Esophagus mucosa (tissue), 1 donor: ENCODE measurements at places on chromosomes 3 and 15. TPM values are rescaled to one million over a fixed set of nuclear protein-coding genes. Genes with fewer than 3 reads are reported as not detected.

PIGZ gene
- total RNA-seq = 3.7 TPM

AGBL1 gene
- total RNA-seq = not detected

NR2E3 gene
- total RNA-seq = 0.56 TPM

FAM3D gene
- total RNA-seq = 134 TPM

EPHA6 gene
- total RNA-seq = 1.1 TPM

KNG1 gene
- total RNA-seq = not detected

DCP1A gene
- total RNA-seq = 11.3 TPM

MLF1 gene
- total RNA-seq = 2.6 TPM

GCNT3 gene
- 11.4 TPM for total RNA-seq

SNTN gene
- total RNA-seq = not detected

TUSC7 gene
- not detected for total RNA-seq

DNA sequence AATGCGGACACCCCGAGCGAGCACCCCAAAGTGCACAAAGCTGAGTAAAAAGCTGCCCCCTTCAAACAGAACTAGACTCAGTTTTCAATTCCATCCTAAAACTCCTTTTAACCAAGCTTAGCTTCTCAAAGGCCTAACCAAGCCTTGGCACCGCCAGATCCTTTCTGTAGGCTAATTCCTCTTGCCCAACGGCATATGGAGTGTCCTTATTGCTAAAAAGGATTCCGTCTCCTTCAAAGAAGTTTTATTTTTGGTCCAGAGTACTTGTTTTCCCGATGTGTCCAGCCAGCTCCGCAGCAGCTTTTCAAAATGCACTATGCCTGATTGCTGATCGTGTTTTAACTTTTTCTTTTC lies 5.3 kb downstream of the BHLHE40 start:
- ATAC-seq = no peak

GRCh38 chr15:22227411-22228100 lies 147.2 kb downstream of the OR4M2 start:
- no peak for ATAC-seq

DNA sequence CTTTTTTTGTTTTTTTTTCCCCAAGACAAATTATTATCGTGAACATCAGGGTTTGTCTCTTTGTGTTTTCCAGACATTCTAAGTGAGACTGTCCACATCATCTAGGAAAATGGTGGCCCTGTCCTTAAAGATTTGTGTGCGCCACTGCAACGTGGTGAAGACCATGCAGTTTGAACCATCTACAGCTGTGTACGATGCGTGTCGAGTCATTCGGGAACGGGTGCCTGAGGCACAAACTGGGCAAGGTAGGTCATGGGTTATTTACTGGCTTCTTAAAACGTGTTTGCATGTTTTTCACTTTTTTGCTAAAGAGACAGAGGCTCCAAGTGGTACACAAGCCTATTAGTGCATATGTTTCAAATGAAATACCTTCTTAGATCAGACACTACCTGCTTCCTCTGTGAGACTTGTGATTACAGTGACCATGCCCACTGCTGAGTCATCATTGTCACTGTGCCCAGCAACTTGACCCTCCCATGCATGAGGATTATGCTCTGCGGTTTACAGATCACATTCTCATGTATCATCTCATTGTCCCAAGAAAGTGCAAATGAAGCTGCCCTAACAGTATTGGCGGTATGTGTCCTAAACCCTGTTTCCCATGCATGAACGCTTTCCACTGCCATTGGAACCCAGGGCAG lies 395.2 kb upstream of the TPM1 start:
- peak; percentile 92 for ATAC-seq

DNA sequence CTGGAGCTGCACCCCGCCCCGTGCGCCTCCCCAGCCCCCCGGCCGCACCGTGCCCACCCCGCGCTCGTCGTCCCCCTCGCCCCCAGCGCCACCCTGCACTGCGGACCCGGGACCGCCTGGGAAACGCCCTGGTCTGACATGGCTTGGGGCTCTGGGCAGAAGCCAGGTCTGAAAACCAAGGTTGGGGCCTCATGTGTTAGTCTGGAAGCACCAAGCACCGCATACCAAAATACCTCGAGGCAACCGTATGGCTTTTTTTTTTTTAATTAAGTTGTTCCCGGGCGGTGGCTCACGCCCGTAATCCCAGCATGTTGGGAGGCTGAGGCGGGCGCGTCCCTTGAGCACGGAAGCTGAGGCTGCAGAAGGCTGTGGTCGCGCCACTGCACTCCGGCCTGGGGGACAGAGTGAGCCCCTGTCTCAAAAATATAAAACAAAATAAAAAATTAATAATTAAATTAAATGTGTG lies 91.5 kb upstream of the CHD2 start:
- ATAC-seq = peak; percentile 13

DNA sequence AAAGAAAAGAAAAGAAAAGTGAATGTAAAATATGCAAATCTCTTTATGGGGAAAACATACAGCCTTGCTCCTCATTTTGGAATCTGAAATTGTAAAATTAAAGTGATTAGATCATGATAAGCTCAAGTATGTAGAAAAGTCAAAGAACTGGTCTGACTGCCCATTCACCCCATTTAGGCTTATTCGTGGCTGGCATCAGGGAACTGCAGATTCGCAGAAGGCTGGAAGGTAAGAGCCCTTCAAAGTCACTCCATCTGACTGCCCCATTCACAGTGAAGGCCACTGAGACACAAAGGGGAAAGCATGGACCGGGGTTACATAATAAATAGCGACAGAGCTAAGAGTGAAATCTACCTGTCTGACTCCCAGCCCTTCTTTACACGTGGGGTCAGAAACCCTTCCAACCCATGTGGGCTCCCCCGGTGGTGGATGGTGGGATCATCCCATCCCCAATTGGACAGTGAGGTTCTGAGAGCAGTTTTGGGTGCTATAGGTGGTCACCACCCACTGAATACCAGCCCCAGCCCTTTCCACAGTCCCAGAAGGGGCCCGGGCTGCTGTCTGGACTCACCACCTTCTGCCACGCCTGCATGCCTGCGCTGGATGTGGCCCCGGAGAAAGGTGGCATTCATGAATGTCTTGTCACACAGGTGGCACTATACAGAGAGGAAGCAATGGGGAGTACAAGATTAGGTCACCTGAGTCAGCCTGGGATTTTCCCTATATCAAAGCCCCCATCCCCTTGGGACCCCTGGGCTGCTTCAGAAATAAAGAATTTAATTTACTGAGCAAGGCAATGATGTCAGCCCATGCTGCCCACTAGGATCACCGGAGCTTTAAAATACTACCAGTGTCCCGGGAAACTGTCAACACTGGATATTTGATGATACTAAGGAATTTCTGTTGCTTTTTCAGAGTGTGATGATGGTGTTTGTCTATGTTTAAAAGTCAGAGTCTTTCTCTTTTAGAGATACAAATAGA lies 17.9 kb downstream of the DZIP1L start:
- ATAC-seq = no peak

GRCh38 chr3:112734171-112734570 lies 93.2 kb upstream of the CCDC80 start:
- peak; percentile 55 for ATAC-seq

- no peak for ATAC-seq
Measured at GRCh38 chr3:16132928-16133327, 41.6 kb upstream of the GALNT15 start.

DNA sequence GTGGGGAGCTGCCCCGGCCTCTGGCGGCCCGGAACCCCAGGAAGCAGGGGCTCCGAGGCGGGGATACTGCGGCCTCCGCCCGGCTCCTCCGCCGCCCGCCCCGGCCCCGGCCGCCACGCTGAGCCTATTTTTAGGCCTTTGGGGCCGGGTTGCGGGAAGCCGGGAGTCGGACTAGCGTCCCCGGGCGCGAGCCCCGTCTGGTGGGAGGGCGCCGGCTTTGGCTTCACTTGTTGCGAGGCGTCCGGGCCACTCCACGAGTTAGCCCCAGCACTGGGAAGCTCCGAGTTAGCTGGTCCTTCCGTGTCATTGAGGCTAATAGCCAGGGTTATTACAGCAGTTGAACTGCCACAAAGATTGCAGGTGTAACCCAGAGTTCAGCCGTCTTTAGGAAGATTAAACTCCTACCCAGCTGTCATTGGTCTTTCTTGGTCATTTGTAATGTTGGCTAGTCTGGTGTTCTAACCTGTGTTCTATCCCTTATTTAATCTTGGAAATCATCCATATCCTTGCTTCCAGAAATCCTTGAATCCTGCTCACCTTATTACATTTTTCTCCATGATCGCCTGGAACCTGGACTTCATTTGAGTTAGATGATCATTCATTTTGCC lies 791 bp downstream of the GYG1 start:
- ATAC-seq = peak; percentile 51

DNA sequence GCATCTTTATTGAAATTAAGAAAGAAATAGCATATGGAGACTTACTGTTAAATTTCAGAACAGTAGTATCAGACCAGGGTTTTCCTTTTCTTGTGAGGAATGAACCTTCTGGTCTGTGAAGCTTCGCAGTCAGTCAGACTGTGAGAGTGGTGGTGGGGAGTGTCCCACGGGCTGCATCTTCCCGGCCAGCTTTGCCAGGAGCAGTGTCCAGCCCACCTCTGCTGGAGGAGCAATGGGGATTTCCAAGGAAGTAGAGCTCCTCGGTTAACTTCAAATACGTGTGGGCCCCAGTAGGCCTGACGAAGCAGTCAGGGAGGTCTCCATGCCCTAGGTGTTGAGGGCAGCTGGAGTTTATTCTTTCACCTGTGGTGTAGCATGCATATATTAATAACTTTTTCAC lies 40.9 kb upstream of the FBXL22 start:
- ATAC-seq = no peak

DNA sequence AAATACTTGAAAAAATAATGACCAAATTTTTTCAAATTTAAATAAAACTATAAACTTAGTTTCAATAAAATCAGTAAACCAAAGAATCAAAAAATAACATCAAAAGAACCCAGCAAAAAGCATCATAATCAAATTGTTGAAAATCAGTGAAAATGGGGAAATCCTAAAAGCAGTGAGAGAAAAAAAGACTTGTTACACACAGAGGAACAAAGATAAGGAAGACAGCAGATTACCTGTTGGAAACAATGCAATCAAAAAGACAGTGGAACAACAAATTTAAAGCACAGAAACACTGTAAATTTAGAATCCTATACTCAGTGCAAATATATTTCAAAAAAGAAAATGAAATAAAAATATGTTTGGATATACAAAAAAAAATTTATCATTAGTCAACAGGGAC lies 156.2 kb upstream of the LMCD1 start:
- ATAC-seq = no peak

DNA sequence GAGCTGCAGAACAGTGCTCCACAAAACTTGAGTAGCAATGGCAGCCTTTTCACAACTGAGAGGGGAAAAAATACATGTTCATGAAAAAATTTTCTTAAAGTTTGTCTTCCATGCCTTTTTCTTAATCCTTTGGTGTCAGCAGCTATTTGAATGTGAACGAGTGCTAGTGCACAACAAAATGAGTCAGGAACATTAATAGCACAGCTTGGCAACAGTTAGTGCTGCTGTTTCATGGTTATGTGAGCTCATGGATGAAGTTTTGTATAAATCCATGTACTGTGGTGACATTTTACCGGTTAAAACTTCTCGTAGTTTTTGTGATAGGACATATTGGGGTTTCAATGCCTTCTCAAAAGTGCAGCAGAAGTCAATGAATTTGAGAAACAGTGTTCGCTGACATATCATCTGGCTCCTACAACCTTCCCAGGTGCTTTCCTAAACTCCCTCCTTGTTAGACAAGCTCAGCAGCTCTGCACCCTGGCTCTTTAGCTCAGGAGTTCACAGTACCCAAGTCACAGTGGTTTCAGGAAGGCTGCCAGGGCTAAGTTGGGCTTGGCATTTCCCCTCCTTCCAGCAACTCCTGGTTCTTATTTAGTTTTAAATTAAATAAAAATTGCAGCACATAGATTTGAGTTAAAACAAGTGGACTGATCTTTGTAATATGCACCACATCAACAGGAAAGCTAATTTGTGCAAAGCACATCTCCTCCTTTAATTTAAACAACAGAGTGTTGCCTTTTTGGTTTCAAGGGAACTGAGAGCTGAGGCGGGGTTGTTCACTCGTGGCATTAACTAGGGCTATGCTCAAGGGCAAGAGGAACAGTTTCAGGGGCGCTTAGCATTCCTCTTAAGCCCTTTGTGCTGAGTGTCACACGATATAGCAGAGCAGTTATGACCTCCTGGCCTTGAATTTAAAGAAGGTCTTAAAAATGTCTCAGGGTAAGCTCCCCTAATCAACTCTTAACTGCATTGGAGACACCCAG lies 362.8 kb downstream of the CHST2 start:
- peak; percentile 48 for ATAC-seq

GRCh38 chr15:29939404-29939803 lies 117.1 kb upstream of the TJP1 start:
- peak; percentile 52 for ATAC-seq

- ATAC-seq = no peak
Measured at GRCh38 chr15:75229191-75230015, 27.7 kb downstream of the C15orf39 start.

DNA sequence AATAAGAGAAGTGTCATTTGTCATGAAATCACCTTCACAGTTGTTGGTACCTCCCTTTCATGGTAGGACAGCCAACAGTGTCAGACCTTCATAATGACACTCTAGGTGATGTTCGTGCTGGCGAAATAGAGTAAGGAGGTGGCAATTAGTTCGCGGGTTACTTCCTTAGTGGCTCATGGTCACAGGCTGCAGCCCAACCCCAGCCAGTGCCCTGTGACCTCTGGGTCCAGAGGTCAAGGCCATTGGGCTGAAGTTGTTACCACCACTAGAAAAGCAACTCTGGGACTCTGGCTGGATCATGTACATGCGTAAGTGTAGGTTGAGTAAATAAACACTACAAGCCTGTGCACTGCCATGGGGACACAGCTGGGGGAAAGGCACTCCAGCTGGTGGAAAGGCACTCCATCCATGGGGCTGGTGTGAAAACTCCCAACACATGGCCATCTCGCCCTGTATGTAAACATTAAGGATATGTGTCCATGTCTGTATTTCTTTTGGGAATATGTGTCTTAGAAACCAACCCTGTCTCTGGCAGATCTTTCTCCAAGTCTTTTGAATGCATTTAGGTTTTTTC lies 106.7 kb downstream of the RYK start:
- peak; percentile 20 for ATAC-seq

GRCh38 chr15:98163319-98164045 lies 203.0 kb downstream of the ARRDC4 start:
- ATAC-seq = no peak

GRCh38 chr3:41710646-41711388 lies 251.1 kb downstream of the ULK4 start:
- no peak for ATAC-seq

DNA sequence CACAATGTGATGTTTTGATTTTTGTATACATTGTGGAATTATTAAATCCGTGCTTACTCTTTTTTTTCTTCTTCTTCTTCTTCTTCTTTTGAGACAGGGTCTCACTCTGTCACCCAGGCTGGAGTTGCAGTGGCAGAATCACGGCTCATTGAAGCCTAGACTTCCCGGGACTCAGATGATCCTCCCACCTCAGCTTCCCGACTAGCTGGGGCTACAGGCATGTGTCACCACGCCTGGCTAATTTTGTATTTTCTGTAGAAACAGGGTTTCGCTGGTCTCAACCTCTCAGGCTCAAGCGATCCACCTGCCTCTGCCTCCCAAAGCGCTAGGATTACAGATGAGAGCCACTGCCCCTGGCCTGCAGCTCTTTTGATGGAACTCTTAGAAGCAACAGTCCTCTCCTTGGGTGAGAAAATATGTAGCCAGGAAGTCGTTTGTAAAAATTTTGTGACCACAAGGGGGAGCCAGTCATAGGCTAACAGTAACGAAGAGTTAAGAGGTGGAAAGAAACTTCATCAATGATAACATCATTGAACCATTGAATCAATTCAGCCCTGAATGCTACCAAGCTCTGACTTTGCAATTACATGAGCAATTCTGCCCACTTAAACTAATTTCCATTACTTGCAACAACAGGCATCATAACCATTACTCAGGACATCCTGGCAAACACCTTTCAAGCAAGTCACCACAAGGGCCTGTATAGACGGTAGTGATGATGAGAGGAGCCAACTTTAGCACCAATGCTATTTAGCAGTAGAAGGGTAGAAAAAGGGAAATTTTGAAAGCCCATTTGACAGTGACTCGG lies 16.7 kb upstream of the CMTM7 start:
- ATAC-seq = peak; percentile 46
